ENCODE measurements at places on chromosomes 13 and 19.

DNA sequence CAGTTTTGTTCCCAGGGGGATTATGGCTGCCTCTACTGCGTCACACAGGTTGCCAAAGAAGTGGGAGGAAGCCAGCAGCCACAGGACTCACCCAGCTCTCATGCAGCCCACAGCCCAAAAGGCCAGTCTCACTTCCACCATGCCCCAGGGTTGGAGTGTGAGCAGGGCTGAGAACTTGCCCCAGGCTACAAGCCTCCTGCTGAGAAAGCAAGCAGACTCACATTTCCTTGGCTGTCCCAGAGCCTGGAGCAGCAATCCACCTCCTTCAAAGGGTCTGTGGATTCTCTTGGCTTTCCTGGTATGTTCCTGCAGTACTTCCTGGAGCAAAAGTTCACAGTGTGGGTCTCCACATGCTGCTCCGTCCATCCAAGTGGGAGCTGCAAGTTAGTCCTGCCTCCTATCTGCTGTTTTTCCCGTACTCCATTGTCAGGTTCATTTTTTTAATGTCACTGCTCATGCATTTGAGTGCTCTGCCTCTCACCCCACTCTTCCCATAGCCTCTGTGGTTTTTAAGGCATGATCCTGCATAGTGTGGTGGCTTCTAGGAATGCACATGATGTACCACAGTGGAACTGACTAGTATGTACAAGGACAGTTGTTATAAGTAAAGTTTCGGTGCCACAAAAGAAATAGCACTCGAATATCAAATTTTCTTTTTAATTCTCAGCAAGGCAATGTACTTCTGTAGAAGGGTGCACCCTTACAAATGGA lies 56.2 kb upstream of the ARHGEF7 start:
- no peak for DNase-seq

GRCh38 chr13:87130423-87130822 lies 540.7 kb upstream of the SLITRK5 start:
- DNase-seq = no peak

GRCh38 chr13:92097337-92097903 lies 699.0 kb downstream of the GPC5 start:
- DNase-seq = no peak

DNA sequence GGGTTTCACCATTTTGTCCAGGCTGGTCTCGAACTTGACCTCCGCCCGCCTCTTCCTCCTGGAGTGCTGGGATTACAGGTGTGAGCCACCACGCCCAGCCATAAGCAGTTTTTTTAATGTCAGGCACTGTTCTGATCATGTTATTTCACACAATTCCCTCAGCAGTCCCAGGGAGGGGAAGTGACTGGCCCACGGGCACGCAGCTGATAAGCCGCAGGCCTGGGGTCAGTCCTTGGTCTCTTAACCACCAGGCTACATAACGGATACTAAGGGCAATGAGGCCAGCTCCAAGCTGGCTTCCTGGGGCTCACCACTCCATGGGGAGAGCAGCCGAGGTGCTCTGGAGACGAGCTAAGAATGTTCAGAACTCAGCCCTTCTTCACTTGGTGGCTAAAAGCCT lies 13.5 kb downstream of the BRSK1 start:
- DNase-seq = no peak

GRCh38 chr19:6271721-6272410 lies 7.9 kb downstream of the MLLT1 start:
- DNase-seq = peak; percentile 91

DNA sequence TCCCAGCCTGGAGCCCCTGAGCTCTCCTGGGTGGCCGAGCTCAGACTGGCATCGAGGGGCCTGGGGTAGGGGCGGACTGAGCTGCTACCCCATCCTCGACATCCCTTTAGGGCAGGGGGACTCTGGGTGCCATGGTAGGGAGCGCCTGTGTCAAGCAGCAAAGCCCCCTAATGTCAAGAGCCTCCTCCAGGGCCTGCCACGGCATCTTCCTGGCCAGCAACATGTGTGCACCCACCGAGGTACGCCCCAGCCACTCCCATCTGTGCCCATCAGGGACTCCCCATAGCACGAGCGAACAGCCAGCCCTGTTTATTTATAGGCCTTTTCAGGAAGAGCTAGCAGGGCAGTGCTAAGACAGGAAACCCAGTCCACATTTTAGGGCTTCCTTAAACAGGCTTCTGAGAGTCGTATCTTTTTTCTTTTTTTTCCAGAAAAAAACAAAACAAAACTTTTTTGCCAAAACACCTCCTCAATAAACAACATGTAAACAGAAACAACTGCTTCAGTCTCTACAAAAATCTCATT lies 14.3 kb downstream of the LRP3 start:
- no peak for DNase-seq

GRCh38 chr13:21106089-21106488 lies 44.7 kb upstream of the LATS2 start:
- no peak for DNase-seq

DNA sequence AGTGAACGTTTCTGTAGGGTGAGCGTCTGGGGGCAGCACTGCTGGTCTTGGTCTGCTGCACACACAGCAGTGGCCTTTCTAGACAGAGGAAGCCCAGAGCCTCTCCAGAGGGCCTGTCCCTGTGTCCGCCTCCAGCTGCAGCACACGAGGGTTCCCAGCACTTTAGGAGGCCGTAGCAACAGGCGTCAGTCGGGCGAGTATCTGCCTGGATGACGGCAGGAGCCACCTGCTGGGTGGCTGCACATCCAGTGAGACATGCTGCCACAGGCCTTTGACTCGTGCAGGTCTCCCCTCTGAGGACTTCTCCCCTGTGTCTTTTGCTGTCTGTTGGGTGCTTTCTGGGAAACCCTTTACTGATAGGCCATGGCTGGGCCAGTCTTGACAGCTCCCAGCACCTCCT lies 22.1 kb downstream of the AP2A1 start:
- no peak for DNase-seq

- no peak for DNase-seq
Measured at GRCh38 chr13:109862627-109863026, 76.2 kb upstream of the IRS2 start.

DNA sequence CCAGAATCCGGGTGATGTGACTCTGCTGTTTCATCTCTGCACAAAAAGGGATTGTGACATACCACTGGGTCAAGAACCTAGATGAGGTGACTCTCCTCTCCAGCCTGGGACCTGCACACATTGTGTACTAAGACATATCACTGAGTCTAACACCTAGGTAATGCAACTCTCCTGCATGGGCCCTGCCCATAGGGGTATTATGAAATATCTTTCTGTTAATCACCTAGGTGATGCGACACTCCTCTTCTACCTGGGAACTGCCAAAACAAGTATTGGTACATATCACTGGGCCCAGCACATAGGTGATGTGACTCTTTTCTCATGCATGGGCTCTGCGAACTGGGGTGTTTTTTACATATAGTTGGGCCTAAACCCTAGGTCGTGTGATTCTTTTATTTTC lies 35.5 kb upstream of the ZNF254 start:
- no peak for DNase-seq

DNA sequence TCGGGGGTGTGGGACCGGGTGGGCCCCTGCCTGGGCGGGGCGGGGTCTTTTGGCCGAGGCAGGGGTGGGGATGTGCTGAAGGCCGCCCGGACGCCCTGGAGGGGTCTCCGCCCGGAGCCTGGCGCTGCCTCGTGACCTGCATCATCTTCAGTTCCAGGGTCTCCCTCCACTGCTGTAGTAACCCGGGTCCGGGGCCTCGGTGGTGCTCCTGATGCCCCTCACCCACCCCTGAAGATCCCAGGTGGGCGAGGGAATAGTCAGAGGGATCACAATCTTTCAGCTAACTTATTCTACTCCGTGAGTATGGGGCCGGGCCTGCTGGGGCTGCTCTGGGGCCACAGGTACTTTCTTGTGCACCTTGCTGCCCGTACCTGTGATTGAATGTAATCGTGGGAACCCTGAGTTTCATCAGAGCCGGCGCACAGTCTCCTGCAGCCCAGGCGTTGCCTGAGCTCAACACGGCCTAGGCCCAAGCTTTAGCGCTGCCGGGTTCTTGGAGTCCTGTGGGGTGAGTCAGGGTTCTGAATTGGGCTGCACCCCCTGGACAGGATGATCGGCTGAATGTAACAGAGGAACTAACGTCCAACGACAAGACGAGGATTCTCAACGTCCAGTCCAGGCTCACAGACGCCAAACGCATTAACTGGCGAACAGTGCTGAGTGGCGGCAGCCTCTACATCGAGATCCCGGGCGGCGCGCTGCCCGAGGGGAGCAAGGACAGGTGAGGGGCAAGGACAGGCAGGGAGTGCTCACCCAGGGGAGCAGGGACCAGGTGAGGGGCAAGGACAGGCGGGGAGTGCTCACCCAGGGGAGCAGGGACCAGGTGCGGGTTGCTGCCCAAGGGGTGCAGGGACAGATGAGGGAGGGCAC lies 10.5 kb downstream of the PEAK3 start:
- no peak for DNase-seq

- no peak for DNase-seq
Measured at GRCh38 chr13:43830497-43830881, 43.7 kb upstream of the ENOX1 start.

- peak; percentile 96 for DNase-seq
Measured at GRCh38 chr19:18373892-18374629, 11.9 kb upstream of the GDF15 start.

DNA sequence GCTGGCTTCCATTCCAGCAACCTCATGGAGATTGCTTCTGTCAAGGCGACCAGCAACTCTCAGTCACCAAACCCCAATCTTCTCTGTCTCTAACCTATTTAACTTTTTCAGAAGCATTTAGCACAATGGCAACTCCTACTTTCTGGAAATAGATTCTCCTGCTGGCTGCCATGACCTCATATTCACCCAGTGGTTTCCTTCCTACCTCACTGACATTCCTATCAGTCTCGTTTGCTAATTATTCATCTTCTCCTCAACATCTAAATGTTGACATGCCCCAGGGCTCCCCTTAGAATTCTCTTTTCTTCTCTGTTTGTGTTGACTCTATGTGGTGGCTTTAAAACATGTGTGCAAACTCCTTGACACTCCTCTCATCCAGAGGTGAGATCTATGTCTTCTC lies 106.7 kb downstream of the OLFM4 start:
- no peak for DNase-seq

GRCh38 chr19:48398102-48398374 lies 4.6 kb downstream of the GRIN2D start:
- no peak for DNase-seq

- DNase-seq = no peak
Measured at GRCh38 chr19:6573350-6573749, 17.6 kb downstream of the CD70 start.

DNA sequence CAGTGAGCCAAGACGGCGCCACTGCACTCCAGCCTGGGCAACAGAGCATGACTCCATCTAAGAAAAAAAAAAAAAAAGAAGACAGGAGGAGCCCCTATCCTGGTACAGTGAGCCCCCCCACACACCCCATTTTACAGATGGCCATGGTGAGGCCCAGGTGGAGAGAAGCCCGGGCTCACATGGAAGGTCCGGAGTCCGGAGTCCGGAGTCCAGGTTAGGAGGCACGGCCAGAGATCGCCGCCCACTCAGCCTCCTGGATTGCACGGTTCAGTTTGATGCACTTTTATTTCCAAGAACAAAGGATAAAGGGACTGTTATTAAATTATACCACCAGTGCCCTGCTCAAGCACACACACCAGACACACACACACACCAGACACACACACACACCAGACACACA lies 11.3 kb upstream of the BTBD2 start:
- DNase-seq = no peak

DNA sequence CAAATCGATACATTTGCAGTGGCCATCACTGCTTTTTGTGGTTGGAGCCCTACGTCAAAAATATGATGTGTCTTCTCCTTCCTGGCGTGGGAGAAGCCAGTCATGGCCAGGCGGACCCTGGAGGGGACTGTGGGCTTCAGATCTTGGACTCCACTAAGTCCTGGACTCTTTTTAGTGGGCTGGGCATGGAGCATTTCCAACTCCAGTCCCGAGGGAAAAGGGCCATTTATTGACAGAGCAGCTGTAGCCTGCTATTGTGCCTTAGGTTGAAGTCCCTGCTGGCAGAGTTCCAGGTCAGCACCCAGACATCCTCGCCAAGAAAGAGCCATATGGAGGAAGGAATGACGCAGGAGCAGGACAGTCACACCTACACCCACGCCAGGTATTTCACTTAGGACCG lies 179.2 kb upstream of the ZNF507 start:
- no peak for DNase-seq

DNA sequence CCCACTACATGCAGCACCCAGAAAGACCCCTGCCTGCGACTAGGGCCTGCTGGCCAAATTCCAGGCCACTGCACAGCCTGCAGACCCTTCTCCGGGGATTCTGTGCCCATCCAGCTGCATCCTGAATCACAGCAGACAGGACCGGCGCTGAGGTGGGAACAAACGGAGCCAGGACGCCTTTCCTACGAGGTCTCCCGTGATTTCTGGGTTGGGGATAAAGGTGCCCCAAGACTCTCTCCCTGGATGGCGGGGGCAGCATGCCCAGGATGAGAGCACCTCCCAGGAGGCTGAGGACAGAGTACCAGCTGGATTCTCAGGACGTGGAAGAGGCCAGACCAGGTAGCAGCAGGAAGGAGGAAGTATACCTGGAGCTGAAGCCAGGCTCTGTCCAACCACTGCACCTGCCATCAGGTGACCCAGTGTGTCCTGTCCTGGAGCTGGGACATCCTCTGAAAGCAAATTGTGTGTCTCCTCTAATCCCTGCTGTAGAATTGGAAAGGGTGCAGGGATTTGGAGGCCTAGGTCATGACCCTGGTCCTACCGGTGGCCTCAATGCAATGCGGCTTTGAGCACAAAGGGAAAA lies 3.4 kb upstream of the FUT5 start:
- no peak for DNase-seq

- no peak for DNase-seq
Measured at GRCh38 chr19:12723381-12723640, 421 bp downstream of the TNPO2 start.

DNA sequence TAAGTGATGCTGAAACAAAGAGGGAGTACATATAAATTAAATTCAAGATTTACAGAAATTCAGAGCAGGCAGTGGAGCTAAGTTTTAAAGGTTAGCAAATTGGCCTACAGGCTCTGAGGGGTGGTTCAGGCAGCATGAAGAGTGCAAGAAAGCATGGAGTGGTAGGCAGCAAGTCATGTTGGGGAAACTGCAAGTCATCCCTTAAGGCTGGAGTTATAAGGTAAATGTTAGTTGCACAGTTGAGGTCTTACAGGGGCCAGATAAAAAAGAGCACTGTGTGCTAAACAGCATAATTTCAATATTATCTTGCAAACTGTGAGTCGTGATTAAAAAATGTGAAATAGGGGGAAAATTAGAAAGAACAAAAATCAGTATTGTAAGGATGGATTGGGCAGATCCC lies 106.2 kb downstream of the VWA8 start:
- DNase-seq = no peak
